ENCODE measurements at places on chromosomes 12 and 14.

DNA sequence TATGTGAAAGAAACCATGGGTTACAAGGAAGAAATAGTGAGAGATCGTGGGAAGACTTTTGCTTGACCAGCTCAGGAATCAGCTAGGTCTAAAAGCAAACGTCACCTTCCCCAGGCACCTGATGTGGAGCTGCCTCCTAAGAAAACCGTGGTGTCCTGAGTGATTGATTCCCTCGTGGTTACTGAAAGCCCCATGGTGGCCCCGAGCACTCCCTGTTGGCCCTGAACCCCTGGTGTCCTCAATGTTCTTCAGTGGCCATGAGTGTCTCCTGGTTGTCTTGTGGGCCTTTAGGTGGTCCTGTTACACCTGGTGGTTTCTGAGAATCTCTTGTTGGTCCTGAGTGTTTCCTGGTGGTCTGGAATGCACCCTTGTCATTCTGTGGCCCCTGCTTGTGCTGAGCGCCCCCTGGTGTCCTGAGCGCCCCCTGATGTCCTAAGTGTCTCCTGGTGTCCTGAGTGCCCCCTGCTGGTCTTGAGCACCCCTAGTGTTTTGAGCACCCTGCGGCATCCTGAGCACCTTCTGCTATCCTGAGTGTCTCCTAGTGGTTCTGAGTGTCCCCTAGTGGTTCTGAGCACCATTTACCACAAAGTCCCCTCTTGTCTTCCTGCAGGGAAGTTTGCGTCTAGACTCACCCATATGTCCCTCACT lies 518.7 kb downstream of the TMEM121 start:
- DNase-seq: peak; percentile 73

- DNase-seq: no peak
Observed at GRCh38 chr14:99728231-99728920, 44.3 kb downstream of the CYP46A1 start.

- DNase-seq: no peak
Observed at GRCh38 chr12:57732726-57733593, 5.6 kb downstream of the AGAP2 start.

DNA sequence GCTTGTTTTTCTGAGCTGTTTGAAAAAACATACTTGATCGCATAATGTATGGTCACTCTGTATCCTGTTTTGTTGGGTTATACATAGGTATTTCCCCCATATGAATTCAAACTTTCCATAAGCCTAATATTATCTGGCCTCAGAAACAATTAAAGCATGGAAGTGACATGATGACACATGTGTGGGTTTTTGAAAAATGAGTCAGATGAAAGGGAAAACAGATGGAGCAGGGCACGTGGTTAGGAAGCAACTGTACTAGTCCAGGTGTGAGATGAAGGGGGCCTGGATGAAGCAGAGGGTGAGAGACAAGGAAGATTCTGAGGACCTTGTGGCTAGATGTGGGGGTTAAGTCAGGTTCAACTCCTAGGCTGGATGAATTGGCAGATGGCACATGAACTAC lies 92.7 kb upstream of the DNM1L start:
- no peak for DNase-seq

DNA sequence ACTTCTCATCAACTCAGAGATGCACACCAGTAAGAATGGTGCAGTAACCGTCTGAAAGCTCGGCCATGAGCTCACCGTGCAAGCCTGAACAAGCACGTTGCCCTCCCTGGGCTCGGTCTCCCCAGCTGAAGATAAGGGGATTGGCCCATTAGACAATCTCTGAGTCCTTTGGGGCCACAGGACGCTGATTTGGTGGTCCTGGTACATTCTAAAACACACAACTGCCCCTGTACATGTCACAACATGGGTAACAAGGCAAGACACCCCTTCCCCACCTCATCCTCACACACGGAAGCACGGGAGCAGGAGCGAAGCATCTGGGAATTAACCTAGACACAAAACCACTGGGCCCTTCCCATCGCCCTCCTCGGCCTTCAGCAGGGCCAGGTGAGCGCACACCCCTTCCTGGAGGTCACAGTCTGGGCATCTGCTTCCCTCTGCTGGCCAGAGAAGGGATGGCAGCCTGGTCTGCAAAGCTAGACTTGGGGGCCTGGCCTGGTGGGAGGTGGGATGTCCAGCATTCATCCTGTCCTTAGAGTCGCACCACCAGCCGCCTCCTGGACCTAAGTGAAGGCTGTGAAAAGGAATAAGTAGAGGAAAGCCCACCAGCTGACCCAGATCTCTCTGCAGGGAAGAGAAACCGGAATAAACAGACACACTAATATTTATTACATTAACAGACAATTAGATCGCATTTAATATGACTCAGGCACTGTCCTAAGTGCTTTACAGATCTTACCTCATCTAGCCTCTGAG lies 18.9 kb upstream of the SMUG1 start:
- peak; percentile 62 for DNase-seq

Data from T follicular helper cell (primary cell).